Spleen (tissue), 13 donors: ENCODE measurements at places on chromosomes 2 and 18. TPM values are rescaled to one million over a fixed set of nuclear protein-coding genes. Genes with fewer than 3 reads are reported as not detected.

The GRHL1 gene
- 1.3 TPM for total RNA-seq

The AQP12A gene
- total RNA-seq: not detected

The NT5DC4 gene
- total RNA-seq: 2.5 TPM

The AGFG1 gene
- 93.1 TPM for total RNA-seq

DNA sequence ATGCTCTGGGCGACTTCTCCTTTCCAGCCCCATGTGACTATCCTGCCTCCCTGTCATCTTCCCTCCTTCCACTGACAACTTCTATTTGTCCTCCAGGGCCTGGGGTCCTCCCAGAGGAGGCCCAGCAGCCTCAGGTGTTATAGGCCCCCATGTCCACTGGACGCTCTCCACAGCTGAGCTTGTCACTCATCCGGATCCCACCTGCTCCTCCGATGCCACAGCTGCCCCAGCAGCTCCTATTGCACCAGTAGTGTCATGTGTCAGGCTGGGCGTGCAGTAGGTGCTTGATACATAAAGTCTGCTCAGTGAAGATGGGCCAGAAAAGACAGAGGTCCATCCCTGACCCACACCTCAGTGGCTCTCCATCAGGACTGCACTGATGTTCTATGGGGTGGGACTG lies 305.7 kb upstream of the MYT1L start:
- no peaks in the 10 kb centered on the region for H3K27me3 ChIP-seq
- H3K27ac ChIP-seq: no peak overlapping the region
- H3K4me1 ChIP-seq: peaks cover 9% of the 10 kb centered on the region
- no peak overlapping the region for H3K4me3 ChIP-seq
- no peaks in the 10 kb centered on the region for H3K36me3 ChIP-seq

GRCh38 chr2:70779911-70780545 lies 10.4 kb downstream of the FIGLA start:
- H3K36me3 ChIP-seq: no peaks in the 10 kb centered on the region
- H3K27ac ChIP-seq: no peak overlapping the region
- DNase-seq: no peak
- H3K4me3 ChIP-seq: no peak overlapping the region
- H3K27me3 ChIP-seq: peaks cover 5% of the 10 kb centered on the region
- H3K4me1 ChIP-seq: no peaks in the 10 kb centered on the region

GRCh38 chr2:238644095-238645081 lies 203.5 kb upstream of the TWIST2 start:
- H3K4me3 ChIP-seq: no peak overlapping the region
- H3K36me3 ChIP-seq: no peaks in the 10 kb centered on the region
- no peaks in the 10 kb centered on the region for H3K4me1 ChIP-seq
- DNase-seq: no peak

GRCh38 chr18:70046207-70046606 lies 98.5 kb upstream of the CD226 start:
- H3K36me3 ChIP-seq: peaks cover 5% of the 10 kb centered on the region
- no peak overlapping the region for H3K4me3 ChIP-seq
- H3K27me3 ChIP-seq: no peaks in the 10 kb centered on the region
- H3K27ac ChIP-seq: no peak overlapping the region
- no peaks in the 10 kb centered on the region for H3K4me1 ChIP-seq
- no peak for DNase-seq
